Lower lobe of right lung (tissue), 2 donors: ENCODE measurements at places on chromosomes 3 and 15. TPM values are rescaled to one million over a fixed set of nuclear protein-coding genes. Genes with fewer than 3 reads are reported as not detected.

COLQ gene
- 2.0 TPM for total RNA-seq

GRCh38 chr3:17678116-17678741 lies 64.2 kb downstream of the TBC1D5 start:
- H3K27ac ChIP-seq = no peak overlapping the region
- H3K4me1 ChIP-seq = no peaks in the 10 kb centered on the region
- no peaks in the 10 kb centered on the region for H3K36me3 ChIP-seq
- no peak overlapping the region for H3K4me3 ChIP-seq

DNA sequence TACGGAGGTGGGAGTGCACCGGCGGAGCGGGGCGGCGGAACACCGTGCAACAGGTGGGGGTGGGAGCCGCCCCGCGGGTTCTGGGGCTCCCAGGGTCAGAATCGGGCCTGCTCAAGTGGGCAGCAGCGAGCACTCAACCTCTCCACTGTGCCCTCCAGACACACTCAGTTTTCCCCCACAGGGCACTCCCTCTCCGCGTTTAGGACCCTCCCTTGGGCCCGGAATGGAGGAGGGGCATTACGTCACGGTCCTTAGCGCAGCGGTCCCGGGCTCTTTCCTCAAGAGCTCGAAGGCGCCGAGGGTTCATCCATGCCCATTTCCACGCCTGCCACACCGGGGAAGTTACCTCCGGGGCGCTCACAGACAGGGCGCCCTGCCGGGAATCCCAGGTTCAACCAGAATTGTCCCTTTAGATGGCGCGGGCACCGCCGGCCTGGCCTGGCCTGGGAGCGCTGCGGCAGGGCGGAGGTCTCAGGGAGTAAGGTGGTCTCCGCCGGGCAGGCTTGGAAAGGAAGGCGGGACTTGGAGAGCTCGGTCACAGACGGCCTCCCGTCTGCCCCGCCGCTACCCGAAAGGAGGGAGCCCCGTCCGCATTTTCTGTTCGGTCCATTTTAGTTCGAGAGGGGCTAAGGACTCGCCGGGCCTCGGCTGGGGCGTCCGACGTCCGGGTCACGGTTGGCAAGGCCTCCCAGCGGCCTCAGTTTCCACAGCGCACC lies 5.1 kb downstream of the RNU6-1 start:
- H3K27me3 ChIP-seq = peaks cover 66% of the 10 kb centered on the region
- peaks cover 54% of the 10 kb centered on the region for H3K4me1 ChIP-seq
- no peak for DNase-seq
- no peaks in the 10 kb centered on the region for H3K36me3 ChIP-seq

GRCh38 chr3:14846226-14846880 lies 27.6 kb downstream of the FGD5 start:
- DNase-seq = no peak
- no peaks in the 10 kb centered on the region for H3K36me3 ChIP-seq
- no peak overlapping the region for H3K4me3 ChIP-seq
- H3K27me3 ChIP-seq = no peaks in the 10 kb centered on the region
